ENCODE measurements at places on chromosomes 5 and 9.

DNA sequence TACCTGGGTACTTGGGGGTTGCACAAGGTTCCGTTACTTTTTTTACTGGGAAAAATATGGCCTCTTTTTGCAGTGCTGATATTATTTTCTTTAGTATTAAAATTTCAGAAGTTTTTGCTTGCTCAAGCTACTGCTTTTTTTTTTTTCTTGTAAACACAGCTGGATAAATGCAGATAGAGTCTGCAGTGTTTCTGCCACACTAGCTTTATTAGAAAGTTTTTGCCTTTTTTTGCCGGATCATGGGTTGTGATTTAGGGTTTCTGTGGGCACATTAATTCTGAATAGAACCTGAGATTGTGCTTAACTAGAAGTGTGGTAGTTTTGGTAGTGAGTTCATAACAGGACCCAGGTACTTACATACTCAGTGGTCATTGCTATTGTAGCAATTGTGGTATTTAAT lies 19.9 kb downstream of the KIAA1958 start:
- DNase-seq, result no peak

GRCh38 chr9:111876179-111876578 lies 20.4 kb upstream of the UGCG start:
- no peak for DNase-seq

GRCh38 chr5:85182344-85182743 lies 797.7 kb upstream of the EDIL3 start:
- DNase-seq, result no peak

DNA sequence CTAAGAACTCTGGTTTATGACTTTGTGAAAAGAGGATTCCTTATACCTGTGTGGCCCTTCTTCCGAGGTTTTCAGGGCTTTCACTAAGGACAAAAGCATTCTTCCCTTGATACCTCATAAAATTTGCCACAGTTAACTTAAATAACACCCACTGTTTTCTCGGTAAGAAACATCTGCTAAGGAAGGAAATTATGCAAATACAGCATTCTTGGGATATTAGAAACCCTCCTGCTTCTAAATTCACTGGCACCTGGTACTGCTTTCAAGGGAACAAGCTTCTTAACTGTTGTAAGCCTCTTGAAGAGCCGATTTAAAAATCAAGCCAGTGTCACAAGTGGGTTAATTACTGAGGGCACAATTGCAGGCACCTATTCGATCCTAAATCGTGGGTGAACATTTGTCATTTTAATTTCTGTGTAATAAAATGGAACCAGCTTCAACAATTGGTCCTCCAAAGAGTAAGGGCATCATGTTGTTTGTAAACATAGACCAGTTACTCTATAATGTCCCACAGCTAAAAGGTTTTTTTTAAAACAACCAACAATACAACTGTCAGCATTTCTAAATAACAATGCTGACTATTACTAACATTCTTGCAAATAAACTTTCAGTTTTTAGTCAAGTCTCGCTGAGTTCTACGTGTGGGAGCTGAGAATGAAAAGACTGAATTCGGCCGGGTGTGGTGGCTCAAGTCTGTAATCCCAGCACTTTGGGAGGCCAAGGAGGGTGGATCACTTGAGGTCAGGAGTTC lies 26.6 kb downstream of the AK3 start:
- DNase-seq, result no peak

- DNase-seq, result no peak
Observed at GRCh38 chr5:150234576-150235499, 45.0 kb downstream of the SLC6A7 start.

DNA sequence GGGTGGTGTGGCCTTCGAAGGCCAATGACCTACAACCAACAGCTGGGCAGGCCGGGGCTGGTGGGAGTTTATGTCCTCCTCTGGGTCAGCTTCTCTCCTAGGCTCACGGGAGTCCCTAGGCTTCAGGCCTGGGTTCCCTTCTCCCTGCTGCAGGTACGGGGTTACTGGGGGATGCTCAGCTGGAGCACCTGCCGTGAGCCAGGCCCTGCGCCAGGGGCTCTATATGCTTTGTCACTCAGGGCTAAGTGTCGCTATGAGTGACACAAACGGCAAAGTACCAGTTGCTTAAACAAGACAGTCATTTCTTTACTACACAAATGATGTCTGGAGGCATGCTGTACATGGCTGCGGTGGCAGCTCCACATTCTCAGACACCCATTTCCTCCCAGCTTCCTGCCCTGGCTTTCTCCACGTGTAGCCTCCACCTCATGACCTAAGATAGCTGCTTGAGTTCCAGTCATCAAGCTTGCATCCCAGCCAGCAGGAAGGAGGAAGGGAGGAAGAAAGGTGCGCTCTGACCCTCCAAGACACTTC lies 22.5 kb upstream of the NINJ1 start:
- no peak for DNase-seq

DNA sequence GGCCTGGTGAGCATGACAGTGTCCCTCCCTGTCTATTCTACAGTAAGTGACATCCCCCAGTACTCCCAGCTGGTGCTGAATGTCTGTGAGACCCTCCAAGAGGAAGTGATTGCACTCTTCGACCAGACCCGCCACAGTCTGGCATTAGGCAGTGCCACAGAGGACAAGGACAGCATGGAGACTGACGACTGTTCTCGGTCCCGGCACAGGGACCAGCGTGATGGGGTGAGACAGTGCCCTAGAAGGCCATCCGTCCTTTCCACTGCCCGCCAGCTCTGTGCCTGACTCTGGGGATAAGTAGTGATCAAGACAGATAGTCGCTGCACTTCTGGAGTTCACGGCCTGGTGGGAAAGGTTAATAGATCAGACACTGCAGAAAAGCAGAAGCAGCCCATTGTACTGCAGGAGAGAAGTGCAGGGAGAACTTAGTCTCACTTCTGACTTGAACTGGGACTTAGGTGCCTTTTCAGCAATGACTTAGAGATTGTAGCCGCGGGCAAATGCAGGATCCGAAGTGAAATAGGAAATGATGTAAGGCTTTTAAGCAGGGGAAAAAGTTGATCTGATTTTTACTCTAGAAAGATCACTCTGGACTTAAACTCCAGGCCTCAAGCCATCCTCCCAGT lies 28.4 kb downstream of the SH3GLB2 start:
- DNase-seq, result no peak

DNA sequence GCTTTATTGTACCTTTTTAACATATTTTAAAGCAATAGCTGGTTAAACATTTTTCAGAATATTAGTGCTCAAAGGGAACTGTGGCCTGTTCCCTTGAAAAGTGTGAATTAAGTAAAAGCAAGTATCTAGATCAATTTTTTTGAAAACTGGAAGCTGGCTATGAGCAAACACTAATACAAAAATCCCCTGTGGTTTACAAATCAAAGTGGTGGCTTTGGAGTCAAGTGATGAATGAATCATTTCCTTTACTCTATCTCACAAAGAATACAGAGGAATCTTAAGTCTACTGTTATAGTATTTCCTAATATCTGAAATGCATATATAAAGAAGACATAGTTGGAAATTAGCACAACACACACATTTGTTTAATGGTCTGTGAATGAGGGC lies 212.4 kb upstream of the C9orf72 start:
- DNase-seq, result no peak

DNA sequence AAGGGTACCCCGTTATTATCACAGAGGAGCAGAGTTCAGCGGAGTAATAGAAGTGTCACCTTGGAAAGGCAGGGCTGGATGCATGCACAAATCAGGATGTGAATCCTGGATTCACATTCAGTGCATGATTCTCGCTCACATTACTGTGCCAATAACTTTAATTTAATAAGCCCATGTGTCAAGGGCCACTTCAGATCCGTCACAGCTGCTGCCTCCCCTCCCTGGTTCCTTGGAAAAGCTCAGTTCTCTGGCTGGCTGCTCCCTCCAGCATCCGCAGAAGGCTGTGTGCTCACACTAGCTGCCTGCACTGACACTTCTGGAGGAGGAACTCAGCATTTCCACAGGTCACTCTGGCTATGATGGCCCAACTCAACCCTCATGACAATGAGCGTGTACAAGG lies 256.8 kb upstream of the ADAMTS16 start:
- no peak for DNase-seq

Data from CD8-positive, alpha-beta memory T cell (primary cell).